Tracheal epithelial cell (primary cell): ENCODE measurements at places on chromosomes 12 and 14. TPM values are rescaled to one million over a fixed set of nuclear protein-coding genes. Genes with fewer than 3 reads are reported as not detected.

KRT72 gene
- not detected in 2 replicates for total RNA-seq

TSHR gene
- total RNA-seq: not detected in 2 replicates

CSAD gene
- total RNA-seq: 1.5 and 3.4 TPM in 2 replicates

C1R gene
- total RNA-seq: 1.1 and 8.0 TPM in 2 replicates

OLR1 gene
- total RNA-seq: under 0.01 and 1.4 TPM in 2 replicates

PIANP gene
- not detected in 2 replicates for total RNA-seq

CLEC1B gene
- not detected in 2 replicates for total RNA-seq

COX8C gene
- total RNA-seq: not detected in 2 replicates

KRT6A gene
- total RNA-seq: 10,133 and 10,410 TPM in 2 replicates

GPHB5 gene
- not detected in 2 replicates for total RNA-seq

KIF21A gene
- total RNA-seq: 30.8 and 38.8 TPM in 2 replicates

TRIM9 gene
- total RNA-seq: 0.21 TPM in 1 of 2 replicates, not detected in the other

SLC17A8 gene
- not detected in 2 replicates for total RNA-seq

CCT2 gene
- 263 and 284 TPM in 2 replicates for total RNA-seq

INHBE gene
- 0.96 and 1.3 TPM in 2 replicates for total RNA-seq

LRRC10 gene
- not detected in 2 replicates for total RNA-seq

SCN8A gene
- 0.48 and 0.64 TPM in 2 replicates for total RNA-seq

NFE2 gene
- under 0.01 and 0.43 TPM in 2 replicates for total RNA-seq

VRTN gene
- not detected in 2 replicates for total RNA-seq

FOXN4 gene
- total RNA-seq: not detected in 2 replicates

ATF1 gene
- 33.0 and 37.7 TPM in 2 replicates for total RNA-seq

DLK1 gene
- not detected in 2 replicates for total RNA-seq
